ENCODE measurements at places on chromosomes 6 and 20.

DNA sequence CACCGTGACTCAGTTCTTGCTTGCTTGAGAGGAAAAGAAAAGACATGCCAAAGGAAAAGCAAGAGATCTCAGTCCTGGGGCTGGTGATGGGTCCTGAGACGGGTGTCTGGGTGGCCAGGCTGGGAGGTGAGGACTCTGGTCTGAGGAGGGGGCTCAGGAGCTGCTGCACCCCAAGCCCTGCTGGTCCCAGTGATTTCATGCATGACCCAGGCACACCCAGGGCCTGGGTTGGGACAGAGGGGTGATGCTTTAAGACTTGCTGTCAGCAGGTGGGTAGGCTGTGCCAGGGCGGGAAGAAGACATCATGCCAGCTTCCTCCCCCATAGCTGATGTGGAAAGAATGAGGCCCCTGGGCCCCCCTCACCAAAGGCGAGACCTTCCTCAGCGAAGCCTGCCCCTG is 65.1 kb upstream of the PMEPA1 start:
- no peak for DNase-seq

GRCh38 chr20:824490-824889 is 9.0 kb upstream of the FAM110A start:
- DNase-seq: no peak

GRCh38 chr6:161168281-161168891 is 105.5 kb downstream of the AGPAT4 start:
- no peak for DNase-seq

- no peak for DNase-seq
These were observed 16.6 kb upstream of the SCUBE3 start for GRCh38 chr6:35197196-35197595.

- DNase-seq: no peak
These were observed 79.0 kb downstream of the MRPL14 start for GRCh38 chr6:44048277-44048676.

DNA sequence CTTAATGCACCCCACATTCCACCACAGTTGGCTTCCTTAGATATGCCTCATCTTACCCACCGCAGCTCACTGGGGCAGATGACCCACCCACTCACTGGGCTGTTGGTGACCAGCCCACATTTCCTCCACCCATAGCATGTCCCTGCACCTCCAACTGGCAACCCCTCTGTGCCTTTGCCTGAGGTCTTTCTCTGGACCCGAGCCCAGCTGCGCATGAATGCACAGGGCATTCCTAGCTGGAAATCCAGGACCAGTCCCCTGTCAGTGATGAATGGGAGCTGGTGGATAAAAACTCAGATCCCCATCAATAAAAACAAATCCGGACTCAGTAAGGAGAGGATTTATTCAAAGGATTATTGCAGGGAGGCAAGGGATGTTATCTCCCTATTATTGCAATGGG is 75.0 kb downstream of the ISM1 start:
- DNase-seq: no peak

DNA sequence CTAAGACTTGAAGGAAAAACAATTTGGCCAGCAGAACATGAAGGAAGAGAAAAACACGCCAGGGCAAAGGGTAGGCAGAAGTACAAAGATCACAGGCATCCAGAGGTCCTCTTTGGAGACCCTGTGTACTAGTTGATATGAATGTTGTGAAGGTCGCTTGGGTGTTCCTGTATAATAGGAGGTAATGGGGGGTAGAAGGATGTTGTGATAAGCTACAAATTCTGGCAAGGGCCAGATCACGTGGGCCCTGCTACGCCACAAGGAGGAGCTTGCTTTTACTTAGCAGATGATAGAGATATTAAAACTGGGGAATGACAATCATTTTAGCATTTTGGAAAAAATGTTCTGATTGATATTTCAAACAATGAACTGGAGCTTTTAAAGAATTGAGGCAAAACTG is 878 bp upstream of the HLA-DMA start:
- DNase-seq: no peak

DNA sequence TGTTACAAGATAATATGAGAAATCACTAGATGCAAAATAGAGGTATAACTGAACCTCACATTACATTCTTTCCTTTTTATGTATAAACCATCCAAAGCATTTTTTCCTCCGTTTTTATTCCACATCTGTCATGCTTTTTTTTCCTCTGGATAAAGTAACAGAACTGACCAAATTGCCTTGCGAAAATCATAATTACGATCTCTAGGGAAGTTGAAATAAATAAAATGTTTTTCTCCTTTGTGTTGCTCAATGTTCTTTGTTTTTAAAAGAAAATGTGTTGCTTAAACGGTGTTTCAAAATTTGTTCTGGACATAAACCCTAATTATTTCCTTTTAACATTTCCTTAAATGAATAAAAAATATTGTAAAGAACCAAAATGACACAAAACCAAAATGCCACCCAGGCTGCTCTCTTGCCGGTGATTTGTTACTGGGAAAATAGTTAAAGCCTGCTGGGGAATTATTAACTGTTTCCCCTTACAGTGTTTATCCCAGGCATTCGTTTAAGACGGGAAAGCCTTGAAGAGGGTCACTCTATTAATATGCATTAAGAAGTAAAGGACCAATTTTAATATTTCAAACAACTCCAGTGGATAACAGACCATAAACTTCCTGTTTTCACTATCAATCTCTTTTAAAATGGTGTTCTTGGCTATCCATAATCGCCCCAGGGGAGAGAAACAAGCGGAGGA is 1.7 kb upstream of the ADGRB3 start:
- DNase-seq: no peak

- DNase-seq: no peak
These were observed 218.5 kb downstream of the TMEM242 start for GRCh38 chr6:157104803-157105202.

Measured in stimulated activated CD4-positive, alpha-beta T cell treated with anti-CD3 and anti-CD28 coated beads, Interleukin-4, amount 100 ng/mL, for 4 hours (primary cell).